ENCODE measurements at places on chromosomes 2 and 18.

DNA sequence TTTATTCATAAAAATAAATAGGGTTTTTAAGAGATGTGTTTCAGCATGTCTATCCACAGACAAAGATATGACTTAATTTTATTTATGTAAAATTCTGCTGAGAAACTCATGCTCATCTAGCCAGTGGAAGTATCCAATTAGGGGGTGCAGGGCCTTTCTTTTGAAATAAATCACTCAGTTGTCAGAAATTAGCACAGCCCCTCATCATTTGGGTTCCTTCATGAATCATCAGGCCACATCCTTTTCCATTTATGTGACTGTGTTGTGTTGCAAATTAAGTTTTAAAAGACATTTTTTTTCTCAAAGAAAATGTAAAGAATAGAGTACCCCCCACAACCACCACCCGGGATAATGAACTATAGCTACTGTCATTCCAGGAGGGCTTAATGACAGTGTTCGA is 185.8 kb downstream of the NRP2 start:
- no peak for DNase-seq

- no peak for DNase-seq
These were observed 229.5 kb downstream of the TFCP2L1 start for GRCh38 chr2:121055501-121055900.

GRCh38 chr2:74515271-74515980 is 1.2 kb downstream of the TLX2 start:
- DNase-seq, result no peak

- DNase-seq, result no peak
These were observed 407.8 kb downstream of the CDH2 start for GRCh38 chr18:27769152-27769551.

DNA sequence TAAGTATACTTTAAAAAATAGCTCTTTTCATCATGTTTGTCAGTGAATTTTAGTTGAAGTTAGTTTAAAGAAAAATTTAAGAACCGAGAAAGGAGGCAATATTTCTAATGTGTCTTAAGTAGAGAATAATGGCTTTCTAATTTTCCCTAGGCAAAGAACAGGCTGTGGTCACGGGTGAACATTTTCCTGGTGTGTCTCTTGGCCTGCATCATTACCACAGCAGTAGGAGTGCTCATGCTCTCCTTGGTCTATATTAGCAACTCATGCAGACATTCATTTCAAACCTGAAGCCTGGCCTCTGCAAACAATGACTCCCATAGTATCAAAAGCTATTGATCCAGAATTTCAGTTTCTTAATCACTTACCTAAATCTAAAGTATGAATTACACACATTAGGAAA is 57.4 kb downstream of the C18orf54 start:
- DNase-seq, result no peak

DNA sequence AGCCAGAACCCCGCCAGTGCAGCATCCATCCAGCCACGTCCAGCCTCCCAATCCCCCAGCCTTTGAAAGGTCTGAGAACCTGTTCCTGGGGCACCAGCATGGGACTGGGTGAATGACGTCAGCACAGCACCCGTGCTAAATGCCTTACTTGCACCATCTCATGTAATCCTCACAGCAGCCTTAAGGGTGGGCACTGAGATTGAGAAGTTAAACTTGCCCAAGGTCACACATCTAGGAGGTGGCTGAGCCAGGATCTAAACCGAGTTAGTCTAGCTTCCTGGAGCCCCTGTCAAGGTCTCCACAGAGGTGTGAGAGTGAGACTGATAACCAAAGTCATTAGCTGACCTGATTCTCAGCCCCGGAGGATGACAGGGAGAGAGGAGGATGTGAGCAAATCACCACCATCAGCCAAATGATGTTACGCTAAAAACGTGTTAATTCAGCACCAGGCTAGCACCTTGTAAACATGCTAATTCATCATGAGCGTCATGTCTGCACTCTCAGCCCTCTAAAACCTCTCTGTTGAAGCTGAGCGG is 4.6 kb downstream of the CD8A start:
- DNase-seq, result no peak

GRCh38 chr2:23385748-23386338 is 864 bp downstream of the KLHL29 start:
- DNase-seq, result no peak

DNA sequence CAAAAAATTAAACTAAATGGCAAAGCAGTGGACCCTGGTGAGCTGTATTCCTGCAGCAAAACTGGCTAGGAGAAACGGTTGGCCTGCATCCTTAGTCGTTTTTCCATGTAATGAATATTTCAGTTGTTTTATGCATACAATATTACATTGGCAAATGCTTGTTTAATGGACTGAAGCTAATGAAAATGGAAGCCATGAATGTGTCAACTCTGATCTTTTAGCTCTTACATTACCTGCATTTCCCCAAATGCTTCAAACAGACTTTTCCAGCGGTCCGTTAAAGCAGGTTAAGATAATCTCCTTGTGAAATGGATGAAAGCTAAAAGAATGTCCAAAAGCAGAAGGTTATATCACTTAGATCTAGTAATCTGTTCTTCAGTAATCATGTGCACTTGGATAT is 686.3 kb upstream of the SETBP1 start:
- DNase-seq, result no peak

GRCh38 chr2:10490806-10491291 is 42.7 kb upstream of the ODC1 start:
- no peak for DNase-seq

GRCh38 chr2:215793747-215794595 is 219.4 kb downstream of the MREG start:
- DNase-seq, result no peak

GRCh38 chr2:174656676-174657176 is 59.1 kb upstream of the WIPF1 start:
- no peak for DNase-seq

GRCh38 chr2:161090411-161090810 is 69.8 kb upstream of the TANK start:
- DNase-seq, result no peak

DNA sequence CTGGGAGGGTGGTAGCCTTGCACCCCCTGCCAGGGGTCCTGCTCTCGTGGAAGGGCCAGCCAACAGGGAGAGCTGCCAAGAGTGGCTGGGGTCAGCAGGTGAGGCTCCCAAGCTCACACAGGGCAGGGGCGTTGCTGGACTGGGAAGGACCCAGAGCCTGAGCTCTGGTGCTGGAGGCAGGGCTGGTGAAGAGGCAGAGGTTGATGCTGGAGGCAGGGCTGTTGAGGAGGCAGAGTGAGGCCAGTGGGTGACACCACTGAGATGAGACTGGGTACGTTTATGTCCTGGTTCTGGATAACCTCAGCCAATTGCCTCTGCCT is 7.0 kb downstream of the ADRA2B start:
- DNase-seq, result no peak

- DNase-seq, result peak; percentile 44
These were observed 23.6 kb upstream of the SLC9A4 start for GRCh38 chr2:102449370-102449974.

GRCh38 chr2:112140205-112140802 is 2.1 kb downstream of the FBLN7 start:
- no peak for DNase-seq

GRCh38 chr2:43894743-43895142 is 56.0 kb downstream of the ABCG8 start:
- no peak for DNase-seq

- DNase-seq, result no peak
These were observed 79.4 kb downstream of the EPAS1 start for GRCh38 chr2:46376586-46376985.

DNA sequence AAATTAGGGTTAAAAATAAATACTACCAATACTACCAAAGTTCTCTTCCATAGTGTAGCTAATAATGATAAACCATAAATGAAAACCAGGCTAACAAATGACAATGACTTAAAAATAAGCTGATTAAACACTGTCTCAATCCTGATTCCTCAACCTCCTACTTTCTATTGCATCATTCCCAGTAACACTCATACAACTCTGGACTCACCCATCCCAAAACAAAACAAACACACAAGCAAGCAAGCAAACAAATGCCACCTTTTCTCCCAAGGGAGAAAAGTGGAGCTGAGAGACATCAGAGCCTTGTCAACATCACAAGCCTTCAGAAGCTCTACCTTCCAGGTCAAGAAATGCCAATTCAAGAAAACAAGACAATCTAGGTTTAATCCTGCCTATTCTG is 620.7 kb downstream of the NYAP2 start:
- no peak for DNase-seq

DNA sequence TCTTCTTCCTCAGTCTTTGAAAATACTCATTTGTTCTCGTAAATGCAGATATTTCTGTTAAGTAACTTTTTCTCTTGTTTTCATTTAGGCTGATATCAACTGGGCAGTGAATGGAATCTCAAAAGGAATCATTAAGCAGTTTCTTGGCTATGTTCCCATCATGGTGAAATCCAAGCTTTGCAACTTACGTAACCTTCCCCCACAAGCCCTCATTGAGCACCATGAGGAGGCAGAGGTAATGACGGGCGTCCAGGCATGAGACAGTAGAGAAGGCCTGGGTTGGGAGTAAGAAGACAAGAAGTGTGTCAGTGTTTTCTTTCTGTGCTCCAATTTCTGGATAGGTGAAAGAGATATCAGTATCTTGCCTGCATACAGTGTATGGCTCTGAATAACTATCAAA is 5.1 kb downstream of the POLR1B start:
- DNase-seq, result no peak

GRCh38 chr2:217079165-217079564 is 219.3 kb upstream of the TNP1 start:
- no peak for DNase-seq

GRCh38 chr2:236799391-236800026 is 229.9 kb downstream of the ACKR3 start:
- no peak for DNase-seq

GRCh38 chr2:85945586-85945985 is 56.8 kb upstream of the ST3GAL5 start:
- no peak for DNase-seq

- no peak for DNase-seq
These were observed 96.6 kb downstream of the TMEM17 start for GRCh38 chr2:62409442-62409841.

DNA sequence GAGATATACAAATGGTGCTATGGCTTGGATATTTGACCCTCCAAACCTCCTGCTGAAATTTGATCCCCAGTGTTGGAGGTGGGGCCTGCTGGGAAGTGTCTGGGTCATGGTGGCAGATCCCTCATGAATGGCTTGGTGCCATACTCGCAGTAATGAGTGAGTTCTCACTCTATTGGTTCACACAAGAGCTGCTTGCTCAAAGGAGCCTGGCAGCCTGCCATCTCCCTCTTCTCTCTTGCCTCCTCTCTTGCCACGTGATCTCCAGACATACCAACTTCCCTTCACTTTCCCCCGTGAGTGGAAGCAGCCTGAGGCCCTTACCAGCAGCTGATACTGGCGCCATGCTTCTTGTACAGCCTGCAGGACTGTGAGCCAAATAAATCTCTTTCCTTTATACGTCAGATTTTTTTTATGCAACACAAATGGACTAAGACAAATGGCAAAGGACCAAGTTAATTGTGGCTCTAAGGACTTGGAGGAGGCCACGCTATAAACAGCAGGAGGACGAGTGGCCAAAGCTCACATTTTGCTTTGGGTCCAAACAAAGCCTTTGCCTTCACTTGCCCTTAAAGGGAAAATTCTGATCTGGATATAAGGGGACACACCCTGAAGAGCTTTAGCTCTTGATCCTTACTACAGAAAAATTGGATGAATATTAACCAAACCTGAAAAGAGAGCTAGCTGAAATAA is 214.7 kb downstream of the SS18 start:
- no peak for DNase-seq

GRCh38 chr2:43323857-43324256 is 97.5 kb upstream of the ZFP36L2 start:
- DNase-seq, result no peak

DNA sequence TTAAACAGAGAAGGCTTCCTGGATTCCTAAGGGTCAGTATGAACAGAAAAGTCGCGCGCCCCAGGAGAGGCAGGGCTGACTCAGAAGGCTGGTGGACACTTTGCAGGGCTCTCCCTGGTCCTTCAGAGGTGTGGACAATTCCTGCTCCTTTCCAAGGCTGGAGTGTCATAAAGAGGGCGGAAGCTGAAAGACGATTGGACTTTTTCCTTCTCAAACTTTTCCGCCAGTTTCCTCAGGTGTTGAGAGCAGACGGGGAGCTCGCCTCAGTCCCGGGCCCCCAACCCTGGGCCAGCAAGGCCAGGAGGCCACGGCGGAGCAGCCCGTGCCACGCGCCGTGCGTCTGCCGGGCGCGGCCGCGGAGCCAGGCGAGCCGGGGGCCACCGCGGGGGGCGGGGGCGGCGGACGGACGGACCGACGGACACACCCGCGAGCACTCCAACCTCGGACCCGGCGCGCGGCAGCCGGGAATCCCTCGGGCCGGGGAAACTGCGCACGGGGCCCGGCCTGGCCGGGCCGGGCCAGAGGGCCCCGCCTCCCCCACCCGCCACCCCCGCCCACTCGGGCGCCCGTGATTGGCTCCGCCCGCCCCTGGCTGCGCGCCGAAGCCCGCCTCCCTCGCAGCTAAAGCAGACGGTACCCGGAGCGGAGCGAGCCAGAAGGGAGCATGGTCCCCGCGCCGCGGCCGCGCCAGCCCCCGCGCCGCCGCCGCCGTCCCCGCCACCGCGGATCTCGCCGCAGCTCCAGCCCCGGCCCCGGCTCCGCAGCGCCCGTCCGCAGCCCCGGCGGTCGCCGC is at the start of gene KLHL29:
TSS of gene KLHL29 (plus strand) at position 629 of the 793 bp plus-strand sequence. CDS start 177,018 bp downstream, outside the sequence.
- peak; percentile 68 for DNase-seq

- DNase-seq, result no peak
These were observed 886.3 kb downstream of the SLC4A3 start for GRCh38 chr2:220513573-220514288.
